Thoracic aorta (tissue), 2 donors: ENCODE measurements at places on chromosomes 2 and 18. TPM values are rescaled to one million over a fixed set of nuclear protein-coding genes. Genes with fewer than 3 reads are reported as not detected.

The IL36A gene
- not detected for total RNA-seq

The MBD2 gene
- total RNA-seq = 43.5 TPM

The HRH4 gene
- total RNA-seq = 2.5 TPM

The MC4R gene
- not detected for total RNA-seq

The LOXHD1 gene
- total RNA-seq = 5.5 TPM

- DNase-seq = no peak
These were observed 122.1 kb downstream of the MGAT5 start for GRCh38 chr2:134375935-134376334.

DNA sequence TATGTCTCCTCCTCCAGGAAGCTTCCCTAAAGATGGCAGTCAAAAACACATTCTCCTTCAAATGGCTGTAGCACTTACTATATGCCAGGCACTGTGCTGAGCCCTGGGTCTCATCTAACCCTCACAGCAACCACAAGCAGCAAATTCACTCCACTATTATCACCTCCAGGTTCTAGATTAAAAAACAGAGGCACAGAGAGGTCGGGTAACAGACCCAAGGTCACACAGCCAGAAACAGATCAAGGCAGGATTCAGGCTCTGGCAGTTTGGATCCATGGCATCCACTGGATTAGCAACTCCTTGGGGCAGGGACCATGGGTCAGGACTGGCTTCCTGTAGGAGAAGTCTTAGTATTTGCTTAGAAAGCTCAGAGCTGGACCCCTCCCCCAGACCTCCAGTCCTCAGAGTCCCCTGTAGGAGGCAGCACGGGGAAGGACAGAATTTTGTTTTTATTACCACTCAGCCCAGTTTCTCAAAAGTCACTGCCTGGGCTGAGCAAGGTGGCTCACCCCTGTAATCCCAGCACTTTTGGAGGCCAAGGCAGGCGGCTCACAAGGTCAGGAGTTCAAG, 34.4 kb downstream of the ZFP36L2 start:
- DNase-seq = no peak

DNA sequence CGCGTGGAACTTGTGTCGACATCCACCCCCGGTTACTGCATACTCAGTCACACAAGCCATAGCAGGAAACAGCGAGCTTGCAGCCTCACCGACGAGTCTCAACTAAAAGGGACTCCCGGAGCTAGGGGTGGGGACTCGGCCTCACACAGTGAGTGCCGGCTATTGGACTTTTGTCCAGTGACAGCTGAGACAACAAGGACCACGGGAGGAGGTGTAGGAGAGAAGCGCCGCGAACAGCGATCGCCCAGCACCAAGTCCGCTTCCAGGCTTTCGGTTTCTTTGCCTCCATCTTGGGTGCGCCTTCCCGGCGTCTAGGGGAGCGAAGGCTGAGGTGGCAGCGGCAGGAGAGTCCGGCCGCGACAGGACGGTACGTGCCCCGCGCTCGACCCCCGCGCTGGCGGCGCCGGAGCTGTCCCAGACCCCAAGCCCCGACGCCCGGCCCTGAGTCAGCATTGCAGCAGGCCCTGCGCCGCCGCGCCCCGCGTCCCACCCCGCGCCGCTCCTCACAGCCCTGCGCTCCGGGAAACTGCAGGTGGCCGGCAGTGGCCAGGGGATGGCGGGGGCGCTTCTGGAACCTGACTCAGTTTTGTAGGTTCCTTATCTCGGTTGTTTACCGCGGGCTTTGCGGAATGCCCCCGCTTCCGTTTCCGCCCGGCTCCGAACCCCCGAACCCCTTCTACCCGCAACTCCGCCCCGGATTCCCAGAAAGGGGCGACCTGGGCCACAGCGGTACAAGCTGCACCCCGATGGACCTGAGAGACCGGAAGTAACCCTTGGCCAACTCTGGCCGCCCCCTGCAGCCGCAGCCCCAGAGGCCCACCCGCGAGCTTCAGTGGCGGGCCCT, at the start of gene CFLAR:
TSS of gene CFLAR (plus strand) at position 50 of the 844 bp plus-strand sequence. CDS start 13,702 bp downstream, outside the sequence.
- peak; percentile 46 for DNase-seq

GRCh38 chr2:141316606-141317005, 814.2 kb downstream of the LRP1B start:
- no peak for DNase-seq

DNA sequence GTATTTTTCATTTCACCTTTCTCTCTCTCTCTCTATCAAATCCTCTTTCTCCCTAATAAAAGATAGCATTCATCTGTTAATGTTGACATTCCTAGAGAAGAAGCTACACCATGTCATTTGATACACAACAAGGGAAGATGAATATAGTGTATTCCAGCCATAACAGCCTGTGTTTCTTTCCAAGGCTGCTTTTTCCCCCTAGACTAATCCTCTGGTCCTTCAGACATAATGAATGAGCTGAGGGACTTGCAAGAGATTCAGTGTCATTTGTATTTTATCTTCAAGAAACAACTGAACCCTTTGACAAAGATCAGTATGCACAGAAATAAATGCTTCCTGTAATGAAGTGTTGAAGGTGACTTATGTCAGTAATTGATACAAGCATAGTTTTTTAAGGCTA, 284.0 kb upstream of the NXPH2 start:
- DNase-seq = no peak

- peak; percentile 38 for DNase-seq
These were observed 16.2 kb upstream of the MAPRE2 start for GRCh38 chr18:35024965-35025364.

DNA sequence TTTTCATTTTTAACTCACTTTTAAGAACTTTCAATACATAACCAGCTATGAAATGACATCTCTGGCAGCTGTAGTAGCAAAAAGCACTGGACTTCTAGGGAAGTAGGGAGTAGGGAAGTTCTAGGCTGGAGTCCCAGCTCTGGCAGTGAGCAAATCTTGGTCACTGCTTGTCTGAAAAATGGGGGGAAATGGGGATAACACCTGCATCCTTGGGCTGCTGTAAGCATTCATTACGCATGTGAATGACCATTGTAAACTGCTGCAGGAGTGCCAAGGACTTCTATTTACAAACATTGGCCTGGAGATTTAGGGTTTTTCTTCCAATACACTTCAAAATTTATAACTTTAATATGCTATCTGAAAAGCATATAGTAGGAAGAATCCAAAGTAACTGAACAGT, 972 bp upstream of the MPP4 start:
- no peak for DNase-seq

DNA sequence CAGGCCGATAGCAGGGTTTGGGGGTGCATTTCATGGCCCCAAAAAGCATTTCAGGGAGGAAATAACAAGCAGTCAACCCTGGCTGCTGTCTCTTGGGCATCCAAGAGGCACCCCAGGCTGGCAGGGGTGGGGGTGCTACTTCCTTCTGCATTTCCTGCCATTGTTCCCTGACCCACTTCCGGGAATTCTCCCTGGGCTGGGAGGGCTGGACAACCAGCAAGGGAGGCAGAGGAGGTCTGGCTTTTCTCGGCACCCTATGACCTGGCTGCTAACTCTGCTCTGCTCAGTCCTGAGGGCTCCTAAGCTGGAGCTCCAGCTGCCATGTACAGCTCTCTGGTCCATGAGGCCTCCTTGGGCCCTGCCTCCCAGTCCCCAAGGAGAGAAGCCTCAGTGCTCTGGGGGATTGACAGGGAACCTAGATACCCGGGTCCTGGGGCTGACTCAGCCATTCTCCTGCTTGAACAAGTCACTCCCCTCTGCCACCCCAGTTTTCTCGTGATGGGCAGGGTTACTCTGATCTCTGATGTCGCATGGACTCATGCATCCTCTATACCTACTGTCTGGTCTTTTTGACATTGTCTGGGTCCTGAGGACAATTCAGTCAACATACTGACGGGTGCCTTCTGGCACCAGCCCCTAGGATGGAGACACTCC, 47.2 kb downstream of the DYSF start:
- no peak for DNase-seq

DNA sequence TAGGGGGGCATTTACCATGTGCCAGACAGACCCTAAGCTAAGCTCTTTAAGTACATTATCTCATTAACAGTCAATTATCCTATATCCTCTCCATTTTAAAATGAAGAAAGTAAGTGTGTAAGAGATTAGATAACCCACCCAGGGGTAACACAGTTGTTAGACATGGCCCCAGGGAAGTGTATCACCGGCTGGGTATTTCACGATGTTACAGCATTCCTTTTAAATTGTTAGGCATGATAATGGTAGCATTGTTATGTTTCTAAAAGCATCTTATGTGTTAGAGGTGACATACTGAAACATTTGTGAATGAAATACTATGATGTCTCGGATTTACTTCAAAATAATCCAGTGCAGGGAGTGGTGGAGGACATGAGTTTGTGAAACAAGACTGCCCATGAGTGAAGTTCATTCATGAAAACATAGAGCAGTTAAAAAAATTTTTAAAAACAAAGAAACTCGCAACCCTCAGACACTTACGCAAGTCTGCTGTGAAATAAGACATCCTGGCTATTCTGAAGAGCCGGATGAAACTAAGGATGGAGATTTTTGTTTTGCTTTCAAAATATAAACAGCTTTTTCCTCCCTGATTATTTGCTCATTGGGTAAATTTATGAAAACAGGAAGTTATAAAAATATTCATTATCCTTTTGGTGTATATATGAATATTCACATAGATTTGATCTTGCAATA, 54.9 kb downstream of the IL1RL2 start:
- no peak for DNase-seq

- DNase-seq = peak; percentile 92
These were observed 664 bp upstream of the IMPA2 start for GRCh38 chr18:11980494-11981191.

GRCh38 chr18:61413396-61413795, 80.2 kb downstream of the CDH20 start:
- DNase-seq = no peak

- no peak for DNase-seq
These were observed 13.2 kb downstream of the ITM2C start for GRCh38 chr2:230877759-230878598.

- no peak for DNase-seq
These were observed 20.6 kb downstream of the ADCY3 start for GRCh38 chr2:24899361-24899910.

DNA sequence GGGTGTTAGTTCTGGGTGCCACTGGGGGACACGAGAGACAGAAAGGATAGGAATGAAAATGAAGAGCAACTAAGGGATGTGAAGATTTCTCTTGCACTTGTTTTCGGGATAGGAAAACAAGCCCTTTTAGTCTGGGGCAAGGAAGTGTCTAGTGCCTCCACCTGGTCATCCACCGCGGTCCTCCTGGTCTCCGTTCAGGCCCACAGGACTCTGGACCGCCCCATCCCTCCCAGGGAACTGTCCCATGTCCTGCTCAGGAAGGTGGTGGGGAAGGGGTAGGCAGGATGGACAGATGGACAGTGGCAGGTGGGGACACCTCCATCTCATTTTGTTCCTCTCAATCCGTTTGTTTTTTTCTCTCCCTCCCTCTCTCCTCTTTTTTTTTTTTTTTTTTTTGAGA, 45.9 kb downstream of the AGAP1 start:
- DNase-seq = no peak
